Dermis blood vessel endothelial cell (primary cell): ENCODE measurements at places on chromosomes 6 and 20. TPM values are rescaled to one million over a fixed set of nuclear protein-coding genes. Genes with fewer than 3 reads are reported as not detected.
A peak's percentile ranks its signal among the peaks of the same experiment; 100 is the strongest.

OARD1 gene
- 11.2 and 11.6 TPM in 2 replicates for total RNA-seq

OR2J1 gene
- total RNA-seq = not detected in 2 replicates

CLPSL2 gene
- total RNA-seq = not detected in 2 replicates

CEBPB gene
- total RNA-seq = 18.4 and 29.1 TPM in 2 replicates

RUNX2 gene
- total RNA-seq = under 0.01 and 0.05 TPM in 2 replicates

DNA sequence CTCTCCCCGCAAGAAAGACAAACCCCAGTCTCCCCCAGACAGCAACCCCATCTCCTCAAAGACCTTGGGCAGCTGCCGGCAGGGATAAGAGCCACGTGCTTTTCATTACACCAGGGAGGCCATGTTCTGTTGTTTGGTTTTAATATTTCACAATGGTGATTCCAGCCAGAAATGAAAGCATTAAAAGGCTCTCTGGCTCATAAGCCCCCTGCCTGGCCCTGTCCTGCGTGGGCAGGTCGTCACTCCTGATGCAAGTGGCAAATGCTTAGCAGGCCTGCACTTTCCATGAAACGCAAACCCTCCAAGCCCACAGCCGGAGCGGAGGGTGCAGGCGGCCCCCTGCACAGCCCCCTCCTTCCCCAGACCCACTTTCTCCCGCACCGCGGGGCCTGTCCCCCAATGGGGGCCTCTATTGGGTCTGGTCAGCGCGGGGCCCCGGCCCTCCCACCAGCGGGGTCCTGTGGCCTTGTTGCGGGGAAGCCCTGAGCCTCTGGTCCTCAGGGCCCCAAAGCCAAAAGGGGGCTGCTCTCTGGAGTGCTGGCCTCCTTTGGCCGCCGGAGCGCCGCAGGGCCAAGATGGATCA, 77.2 kb downstream of the TMEM242 start:
- no peak for DNase-seq

DNA sequence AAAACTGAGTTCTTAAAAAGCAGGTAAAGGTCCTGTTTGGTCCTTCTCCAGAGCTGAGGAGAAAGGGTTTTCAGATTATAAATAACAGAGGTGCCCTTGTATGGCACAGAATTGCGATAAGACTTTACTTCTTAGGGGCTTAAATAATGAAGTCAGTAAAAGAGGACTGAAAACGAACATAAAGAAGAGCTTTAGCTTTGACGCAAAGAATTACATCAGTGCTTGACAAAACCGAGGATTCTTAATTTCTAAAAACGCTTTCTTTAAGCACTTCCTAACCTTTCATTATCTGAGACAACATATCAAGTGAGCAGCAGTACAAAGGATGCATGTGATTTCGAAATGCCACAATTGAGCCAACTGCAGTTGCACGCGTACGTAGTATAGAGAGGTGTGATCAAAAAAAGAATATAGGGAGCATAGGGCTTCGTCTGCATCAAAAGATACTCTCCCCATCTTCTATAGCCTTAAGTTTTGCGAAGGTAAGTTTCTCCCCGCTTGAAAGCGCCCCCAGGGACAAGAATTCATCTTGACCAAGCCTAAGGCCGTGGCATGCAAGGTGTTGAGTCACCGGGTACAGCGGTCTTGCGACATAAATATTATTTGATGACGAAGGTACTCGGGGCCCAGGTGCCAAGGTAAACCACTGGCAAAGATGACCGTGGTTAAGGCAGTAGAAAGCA, 778 bp upstream of the LOC128125822 start:
- no peak for DNase-seq

- no peak for DNase-seq
Observed at GRCh38 chr20:34037121-34037520, 43.4 kb downstream of the RALY start.

- DNase-seq = peak; percentile 96
Observed at GRCh38 chr6:157316871-157317814, 6.2 kb downstream of the TMEM242 start.

DNA sequence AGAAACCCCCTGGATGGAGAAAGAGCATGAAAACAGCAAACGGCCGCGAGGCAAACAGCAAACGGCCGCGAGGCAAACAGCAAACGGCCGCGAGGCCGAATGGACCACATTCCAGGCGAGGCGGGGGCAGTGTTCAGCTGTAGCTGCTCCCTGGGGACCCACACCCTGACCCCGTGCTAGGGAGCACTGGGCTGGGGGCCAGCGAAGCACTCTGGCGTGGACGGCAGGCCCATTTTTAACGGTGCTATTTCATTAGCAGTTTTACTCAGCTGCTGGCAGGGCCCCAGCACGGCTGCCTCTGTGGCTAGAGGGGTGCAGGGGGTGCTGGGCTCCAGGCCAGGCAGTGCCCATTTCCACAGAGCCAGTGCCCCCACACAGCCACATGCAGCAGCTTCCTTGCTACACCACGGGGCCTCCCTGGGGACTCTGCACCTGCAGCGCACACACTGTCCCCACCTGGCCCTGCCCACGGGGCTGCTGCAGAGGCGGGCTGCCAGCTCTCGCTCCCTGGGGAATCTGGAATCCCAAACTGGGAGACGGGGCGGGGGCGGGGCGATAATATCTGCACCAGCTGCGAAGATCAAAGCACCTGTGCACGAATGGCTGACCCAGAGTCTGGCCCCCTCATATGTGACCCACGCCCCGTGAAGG, 35.6 kb upstream of the SLCO4A1 start:
- no peak for DNase-seq

DNA sequence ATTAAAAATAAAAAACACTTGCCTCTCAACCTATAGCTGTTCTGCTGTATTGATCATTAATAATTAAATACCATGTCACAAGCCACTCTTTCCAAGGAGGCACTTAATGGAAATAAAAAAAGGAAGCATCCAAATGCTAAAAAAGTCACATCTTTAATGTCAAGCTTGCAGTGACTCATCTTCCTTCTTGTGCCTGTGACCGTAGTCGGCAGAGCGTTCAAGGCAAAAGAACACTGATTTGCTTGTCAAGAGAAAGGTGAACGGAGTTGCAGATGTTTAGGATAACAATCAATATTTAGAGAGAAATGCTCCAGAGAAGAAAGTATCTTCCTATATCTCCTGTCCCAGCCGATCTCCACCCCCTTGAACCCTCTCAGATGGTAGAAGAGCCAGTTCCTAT, 341.0 kb upstream of the OPRM1 start:
- DNase-seq = no peak

- peak; percentile 31 for DNase-seq
Observed at GRCh38 chr20:46131396-46131795, 13.3 kb downstream of the CD40 start.

GRCh38 chr20:50621068-50621665, 70.2 kb downstream of the RIPOR3 start:
- DNase-seq = no peak

- DNase-seq = no peak
Observed at GRCh38 chr6:91288741-91289140, 701.9 kb upstream of the MAP3K7 start.

GRCh38 chr6:121897337-121897760, 461.9 kb downstream of the GJA1 start:
- DNase-seq = no peak

DNA sequence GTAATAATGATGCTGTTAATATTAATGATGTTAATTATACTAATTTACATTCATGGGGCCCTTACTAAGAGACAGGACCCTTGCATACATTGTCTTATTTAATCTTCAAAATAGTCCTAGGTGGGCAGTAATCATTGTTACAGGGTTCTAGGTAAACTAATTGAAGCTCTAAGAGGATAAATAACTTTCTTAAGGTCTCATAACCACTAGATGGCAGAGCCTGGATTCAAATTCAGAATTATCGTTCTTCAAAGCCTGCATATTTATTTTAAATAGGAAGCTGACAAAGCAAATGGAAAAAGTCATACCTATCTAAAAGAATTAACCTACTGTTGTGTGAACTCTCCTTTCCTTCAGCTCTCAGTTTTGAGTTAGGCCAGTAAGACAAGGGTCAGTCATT, 23.5 kb downstream of the PTCHD4 start:
- peak; percentile 50 for DNase-seq

- peak; percentile 44 for DNase-seq
Observed at GRCh38 chr6:46221222-46221793, 50.5 kb upstream of the ENPP5 start.

DNA sequence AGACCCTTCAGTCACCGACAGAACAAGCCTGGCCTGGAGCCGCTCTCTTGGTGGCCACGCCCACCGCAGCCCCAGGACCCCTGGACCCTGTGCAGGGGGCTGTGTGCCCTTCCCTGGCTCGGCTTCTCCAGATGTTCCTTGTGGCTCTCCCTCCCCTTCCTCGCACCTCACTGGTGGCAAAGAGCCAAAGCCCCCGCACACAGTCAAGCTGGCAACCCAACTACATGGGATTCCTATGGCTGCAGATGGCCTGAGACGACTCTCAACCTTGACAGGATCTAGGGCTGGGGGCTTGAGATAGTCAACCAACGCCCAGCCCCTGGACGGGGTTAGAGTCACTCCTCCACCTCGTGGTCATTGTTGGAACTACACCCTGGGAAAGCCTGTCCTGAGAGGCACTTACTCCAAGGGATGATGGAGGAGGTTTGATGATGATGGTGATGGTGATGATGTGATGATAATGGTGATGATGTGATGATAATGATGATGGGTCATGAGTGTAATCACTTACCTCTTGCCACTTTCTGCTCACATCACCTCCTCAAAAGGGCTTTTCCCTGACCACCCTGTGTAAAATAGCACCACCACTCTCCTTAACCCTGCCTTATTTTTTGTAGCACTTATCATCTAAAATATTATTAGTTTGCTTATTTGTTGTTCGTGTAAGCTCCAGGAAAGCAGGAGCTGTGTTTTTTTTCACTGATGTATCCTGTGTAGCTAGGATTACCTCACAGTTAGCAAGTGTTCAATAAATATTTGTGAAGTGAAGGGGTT, 278.4 kb downstream of the LRFN2 start:
- peak; percentile 69 for DNase-seq

- DNase-seq = peak; percentile 83
Observed at GRCh38 chr6:125791151-125791819, 525 bp downstream of the NCOA7 start.

DNA sequence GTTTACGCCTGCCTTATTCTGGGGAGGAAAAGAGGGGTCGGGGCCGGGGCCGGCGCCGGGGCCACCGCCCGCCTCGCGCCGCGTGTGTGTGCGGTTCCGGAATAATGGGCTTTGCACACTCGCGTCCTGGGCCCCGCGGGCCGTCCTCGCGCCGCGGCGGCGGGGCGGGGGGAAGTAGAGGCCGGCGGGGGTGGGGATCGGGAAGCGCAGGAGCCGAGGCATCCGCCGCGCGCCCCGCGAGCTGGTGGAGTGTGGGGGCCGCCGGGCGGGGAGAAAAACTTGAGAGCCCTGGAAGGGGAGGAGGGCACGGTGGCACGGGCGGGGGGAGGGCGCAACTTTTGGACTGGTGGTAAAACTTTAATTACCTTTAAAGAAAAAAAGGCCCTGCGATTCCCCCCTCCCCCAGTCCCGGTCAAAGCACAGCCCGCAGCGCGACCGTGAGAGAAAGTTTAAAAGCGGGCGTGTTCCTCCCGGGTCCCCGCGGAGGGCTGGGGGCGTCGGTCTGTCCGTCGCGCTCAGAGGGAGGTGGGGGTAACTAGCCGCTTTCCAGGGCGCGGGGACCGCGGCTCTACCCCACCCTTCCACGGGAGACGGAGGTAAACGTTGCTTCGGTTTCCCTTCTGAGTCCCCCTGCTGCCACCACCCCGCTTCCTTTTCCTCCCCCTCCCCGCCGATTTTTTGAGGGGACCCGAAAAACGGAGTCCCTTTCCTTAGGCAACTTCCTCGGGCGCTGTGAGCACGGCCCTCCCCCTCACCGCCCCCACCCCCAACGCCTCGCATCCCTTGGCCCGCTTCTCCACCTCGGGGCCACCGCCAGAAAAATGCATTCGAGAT, 1.9 kb downstream of the L3MBTL3 start:
- peak; percentile 46 for DNase-seq
